ENCODE measurements at places on chromosomes 13 and 19. TPM values are rescaled to one million over a fixed set of nuclear protein-coding genes. Genes with fewer than 3 reads are reported as not detected.

DNA sequence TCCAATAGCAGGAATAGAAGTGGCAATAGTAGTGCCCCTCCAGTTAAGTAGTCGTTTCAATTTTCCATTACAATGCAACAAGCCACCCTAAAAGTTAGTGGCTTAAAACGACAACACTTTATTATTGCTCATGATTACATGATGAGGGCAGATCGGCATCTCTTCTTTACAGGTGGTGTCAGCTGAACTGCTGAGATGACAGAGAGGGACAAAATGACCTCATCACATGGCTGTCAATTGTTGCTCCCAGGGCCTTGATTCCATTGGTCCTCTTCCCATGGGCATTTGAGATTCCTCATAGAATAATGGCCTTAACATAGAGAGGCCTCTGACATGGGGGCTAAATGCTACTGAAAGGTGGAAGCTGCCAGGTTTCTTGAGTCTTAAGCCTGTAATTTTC is 679.8 kb upstream of the KLHL1 start:
- no peak overlapping the region for H3K27ac ChIP-seq
- no peak overlapping the region for H3K4me3 ChIP-seq
- no peaks in the 10 kb centered on the region for H3K27me3 ChIP-seq
- no peak for DNase-seq
- H3K36me3 ChIP-seq, result no peaks in the 10 kb centered on the region

TEX26 gene
- not detected for total RNA-seq

GRCh38 chr19:23993440-23993839 is 78.8 kb downstream of the ZNF726 start:
- H3K4me1 ChIP-seq, result no peaks in the 10 kb centered on the region
- no peak for DNase-seq
- no peak overlapping the region for H3K27ac ChIP-seq
- no peaks in the 10 kb centered on the region for H3K36me3 ChIP-seq

DNA sequence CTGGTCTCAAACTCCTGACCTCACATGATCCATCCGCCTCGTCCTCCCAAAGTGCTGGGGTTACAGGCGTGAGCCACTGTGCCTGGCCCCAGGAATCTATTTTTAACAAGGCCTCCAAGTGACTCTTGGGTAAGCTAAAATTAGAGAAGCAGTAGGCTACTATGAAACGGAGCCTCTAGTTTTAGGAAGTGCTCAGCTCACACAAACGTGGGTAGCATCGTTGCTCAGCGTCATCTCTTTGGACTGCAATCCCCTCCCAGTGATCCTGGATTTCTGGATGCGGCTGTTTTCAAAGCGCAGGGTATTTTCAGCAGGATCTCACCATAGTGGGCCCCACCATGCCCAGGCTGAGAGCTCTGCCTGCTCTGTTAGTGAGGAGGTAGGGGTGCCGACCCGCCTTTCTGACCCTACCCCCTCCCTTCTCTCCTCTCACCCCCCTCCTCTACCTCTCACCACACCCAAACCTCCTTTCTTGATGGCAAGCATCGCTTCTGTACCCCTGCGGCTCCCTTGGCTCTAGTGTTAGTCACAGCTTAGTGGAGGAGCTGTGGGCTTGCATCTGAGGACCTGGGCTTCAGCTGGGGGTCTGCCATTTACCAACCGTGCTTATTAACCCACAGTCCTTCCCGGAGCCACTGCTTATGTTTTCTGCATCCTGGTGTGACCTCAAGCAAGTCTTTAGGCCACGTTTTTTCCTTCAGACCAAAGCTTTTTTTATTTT is 34.2 kb downstream of the GJA3 start:
- peaks cover 9% of the 10 kb centered on the region for H3K4me1 ChIP-seq
- H3K4me3 ChIP-seq, result no peak overlapping the region
- no peak overlapping the region for H3K27ac ChIP-seq
- no peaks in the 10 kb centered on the region for H3K36me3 ChIP-seq

DNA sequence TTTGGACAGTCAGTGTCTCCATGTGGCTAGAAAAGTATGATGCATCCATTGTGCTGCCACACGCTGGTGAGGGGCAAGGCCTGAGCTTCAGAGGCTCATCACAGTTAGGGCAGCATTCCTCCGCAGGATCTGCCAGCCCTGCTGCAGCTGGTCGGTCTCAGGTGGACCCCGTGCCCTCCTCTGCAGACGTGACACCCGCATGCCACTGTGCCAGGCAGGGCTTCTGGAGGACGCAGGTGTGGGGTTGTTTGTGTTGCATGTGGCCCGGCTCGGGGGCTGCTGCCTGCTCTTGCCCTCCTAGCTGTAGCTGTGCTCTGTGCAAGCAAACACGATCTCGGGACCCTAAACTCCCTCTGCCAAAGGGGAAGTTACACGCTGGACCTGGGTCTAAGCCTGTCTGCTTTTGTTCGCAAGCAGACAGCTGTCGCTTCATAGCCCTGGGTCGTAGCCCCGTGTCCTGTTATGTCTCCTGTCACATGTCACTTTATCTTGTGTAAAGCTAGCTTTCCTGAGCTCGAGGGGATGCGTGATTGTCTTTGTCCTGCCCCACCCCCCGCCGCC is 45.3 kb downstream of the SLC7A9 start:
- peaks cover 15% of the 10 kb centered on the region for H3K4me1 ChIP-seq
- H3K27me3 ChIP-seq, result no peaks in the 10 kb centered on the region
- no peak for DNase-seq
- no peak overlapping the region for H3K27ac ChIP-seq
